Epithelial cell of proximal tubule (primary cell): ENCODE measurements at places on chromosomes 13 and 19. TPM values are rescaled to one million over a fixed set of nuclear protein-coding genes. Genes with fewer than 3 reads are reported as not detected.

- DNase-seq = no peak
Observed at GRCh38 chr19:13951799-13952153, 533 bp upstream of the DCAF15 start.

The C13orf46 gene
- not detected in 2 replicates for total RNA-seq

DNA sequence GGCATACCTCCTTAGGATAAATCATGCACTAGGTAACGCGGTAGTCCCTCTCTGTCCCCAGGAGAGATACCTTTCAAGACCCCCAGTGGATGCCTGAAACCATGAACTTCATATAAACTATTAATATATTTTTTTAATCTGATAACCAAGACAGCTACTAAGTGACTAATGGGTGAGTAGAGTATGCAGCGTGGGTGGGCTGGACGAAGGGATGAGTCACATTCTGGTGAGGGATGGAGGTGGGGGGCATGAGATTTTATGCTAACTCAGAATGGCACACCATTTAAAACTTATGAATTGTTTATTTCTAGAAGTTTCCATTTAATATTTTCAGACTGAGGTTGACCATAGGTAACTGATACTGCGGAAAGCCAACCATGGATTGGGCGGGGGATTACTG is 46.2 kb downstream of the CDK8 start:
- no peak for DNase-seq

DNA sequence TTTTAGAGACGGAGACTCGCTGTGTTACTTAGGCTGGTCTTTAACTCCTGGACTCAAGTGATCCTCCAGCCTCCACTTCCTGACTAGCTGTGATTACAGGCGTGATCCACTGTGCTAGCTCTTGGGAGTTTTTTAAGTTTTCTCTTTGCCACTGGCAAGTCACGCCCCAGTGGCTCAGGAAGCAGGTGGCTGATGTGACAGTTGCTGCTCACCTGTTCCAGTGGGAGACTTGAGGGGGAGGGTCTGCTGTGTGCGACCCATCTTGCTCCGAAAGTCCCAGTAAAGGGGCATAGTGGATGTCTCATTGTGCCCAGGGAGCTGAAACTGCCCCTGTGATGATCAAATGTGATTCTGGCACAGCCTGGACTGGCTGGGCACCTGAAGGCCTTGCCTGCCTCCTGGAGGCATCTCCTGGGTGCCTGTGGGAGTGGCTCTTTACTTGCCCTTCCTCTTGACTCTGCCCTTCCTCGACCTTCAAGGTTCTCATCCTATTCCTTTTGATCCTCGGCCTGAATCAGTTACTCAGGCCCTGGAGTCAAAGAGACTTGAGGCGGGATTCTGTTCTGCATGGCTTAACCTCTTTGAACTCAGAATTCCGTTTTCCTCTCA is 7.8 kb downstream of the SMARCA4 start:
- DNase-seq = no peak

DNA sequence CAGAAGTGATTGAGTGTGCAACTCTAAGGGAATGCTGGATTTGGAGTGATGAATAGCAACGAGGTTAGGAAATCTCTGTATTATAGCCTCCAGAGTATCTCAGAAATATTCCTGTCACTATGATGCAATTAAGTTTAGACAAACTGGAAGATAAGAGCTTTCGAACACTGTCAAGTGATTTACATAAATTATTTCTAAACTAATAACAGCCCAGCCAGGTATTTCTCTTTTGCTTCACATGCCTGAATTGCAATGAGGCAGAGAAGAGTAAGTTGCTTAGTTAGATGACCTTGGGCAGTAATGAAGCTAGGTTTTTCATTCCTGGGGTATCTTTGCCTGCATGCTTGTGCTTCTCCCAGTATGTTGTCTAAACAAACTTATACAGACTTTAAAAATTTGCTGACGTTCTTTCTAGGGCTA is 134.5 kb downstream of the LMO7 start:
- no peak for DNase-seq
